ENCODE measurements at places on chromosomes 6 and 20.

DNA sequence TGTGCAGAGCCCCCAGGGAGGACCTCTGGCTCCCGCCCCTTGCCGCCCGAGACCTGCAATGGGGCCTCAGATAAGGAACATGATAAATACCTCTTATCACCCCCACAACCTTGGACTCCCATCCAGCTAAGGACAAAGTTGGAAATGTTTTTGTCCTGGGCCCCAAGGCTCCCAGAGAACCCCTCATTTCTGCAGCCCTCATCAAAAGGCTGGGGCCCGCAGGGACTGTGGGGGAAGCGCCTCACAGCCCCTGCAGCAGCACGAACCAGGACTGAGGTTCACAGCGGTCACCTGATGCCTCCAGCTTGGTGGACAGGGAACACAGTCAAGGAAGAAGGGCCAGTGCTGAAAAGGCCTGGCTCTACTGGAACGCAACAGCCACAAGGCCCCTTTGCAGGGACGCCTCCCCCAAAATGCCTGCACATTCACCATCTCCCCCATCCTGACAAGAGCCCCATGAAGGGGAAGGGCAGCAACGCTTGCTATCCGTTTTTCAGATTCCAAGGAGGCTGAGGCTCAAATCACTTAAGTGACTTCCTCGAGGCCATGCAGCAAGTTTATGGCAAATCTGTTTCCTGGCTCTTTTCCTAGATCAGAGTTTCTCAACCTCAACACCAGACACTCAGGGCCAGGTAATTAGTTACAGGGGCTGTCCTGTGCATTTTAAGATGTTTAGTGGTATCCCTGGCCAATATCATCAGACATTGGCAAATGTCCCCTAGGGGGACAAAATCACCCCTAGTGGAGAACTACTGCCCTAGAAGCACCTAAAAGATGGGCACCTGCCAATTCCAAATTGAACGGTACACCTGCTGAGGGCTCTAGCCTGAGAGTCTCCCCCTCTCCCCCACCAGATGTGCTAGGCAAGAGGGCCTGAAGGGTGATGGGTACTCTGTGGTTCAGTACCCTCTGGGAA, 10.6 kb downstream of the TFEB start:
- DNase-seq, result no peak

GRCh38 chr20:58908221-58908620, 55.7 kb downstream of the GNAS start:
- DNase-seq, result no peak

GRCh38 chr6:112743323-112743722, 396.2 kb downstream of the RFPL4B start:
- no peak for DNase-seq

GRCh38 chr6:25089442-25089841, 153.7 kb upstream of the RIPOR2 start:
- no peak for DNase-seq

DNA sequence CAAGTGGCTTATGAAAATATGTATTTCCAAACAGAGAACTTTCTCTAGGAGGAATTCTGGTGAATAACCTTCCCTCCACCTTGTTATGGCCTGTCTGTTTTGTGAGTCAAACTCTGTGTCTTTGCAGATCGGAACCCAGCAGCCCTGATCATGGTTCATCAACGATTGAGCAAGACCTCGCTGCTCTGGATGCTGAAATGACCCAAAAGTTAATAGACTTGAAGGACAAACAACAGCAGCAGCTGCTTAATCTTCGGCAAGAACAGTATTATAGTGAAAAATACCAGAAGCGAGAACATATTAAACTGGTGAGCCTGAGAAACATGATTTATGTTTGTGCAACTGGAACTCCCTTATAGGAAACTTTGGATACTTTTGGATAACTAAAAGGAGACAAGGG, 294.5 kb upstream of the PLCB4 start:
- DNase-seq, result no peak

- DNase-seq, result no peak
Measured at GRCh38 chr6:169008641-169009257, 244.9 kb downstream of the THBS2 start.

DNA sequence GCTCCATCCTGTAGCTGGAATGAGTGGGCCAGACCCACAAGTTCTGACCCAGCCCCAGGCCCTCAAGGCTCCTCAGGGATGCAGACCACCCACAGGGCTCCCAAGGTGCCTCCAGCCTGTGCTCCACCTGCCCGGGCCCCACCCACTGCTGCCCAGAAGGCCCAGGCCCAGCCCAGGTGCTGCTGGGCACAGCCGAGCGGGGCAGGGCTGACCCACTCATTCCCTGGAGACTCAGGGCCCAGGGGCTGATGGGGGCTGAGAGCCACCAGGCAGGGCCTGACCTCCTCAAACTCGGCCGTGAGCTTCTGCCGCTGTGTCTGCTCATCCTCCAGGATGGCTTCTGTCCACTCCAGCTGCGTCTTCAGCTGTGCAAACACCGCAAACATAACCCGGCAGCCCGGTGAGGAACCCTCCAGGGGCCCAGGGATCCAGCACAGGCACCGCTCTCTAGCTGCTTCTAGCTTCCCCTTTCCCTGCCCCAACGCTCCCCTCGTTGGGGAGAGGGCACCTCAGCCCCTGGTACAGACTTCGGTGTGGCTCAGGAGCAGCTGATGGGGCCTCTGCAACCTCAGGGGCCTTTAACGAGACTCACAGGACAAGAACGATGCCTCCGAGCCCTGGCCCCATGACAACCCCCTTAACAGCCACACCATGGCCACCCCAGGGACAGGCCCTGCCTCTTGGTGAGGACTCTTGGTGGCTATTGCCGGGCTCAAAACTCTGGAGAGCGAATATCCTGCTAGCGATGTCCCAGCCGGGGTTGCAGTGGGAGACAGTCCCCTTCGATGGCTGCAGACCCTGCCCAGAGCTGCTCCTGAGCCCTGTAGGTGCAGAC, 46.0 kb downstream of the DSTN start:
- no peak for DNase-seq

- DNase-seq, result no peak
Measured at GRCh38 chr20:34753706-34754461, 49.7 kb downstream of the TP53INP2 start.
